ENCODE measurements at places on chromosomes 11 and 22.
A peak's percentile ranks its signal among the peaks of the same experiment; 100 is the strongest.

- DNase-seq, result no peak
Observed at GRCh38 chr11:77823775-77824174, 2.8 kb downstream of the AAMDC start.

- no peak for DNase-seq
Observed at GRCh38 chr22:44247923-44248892, 64.5 kb downstream of the SHISAL1 start.

DNA sequence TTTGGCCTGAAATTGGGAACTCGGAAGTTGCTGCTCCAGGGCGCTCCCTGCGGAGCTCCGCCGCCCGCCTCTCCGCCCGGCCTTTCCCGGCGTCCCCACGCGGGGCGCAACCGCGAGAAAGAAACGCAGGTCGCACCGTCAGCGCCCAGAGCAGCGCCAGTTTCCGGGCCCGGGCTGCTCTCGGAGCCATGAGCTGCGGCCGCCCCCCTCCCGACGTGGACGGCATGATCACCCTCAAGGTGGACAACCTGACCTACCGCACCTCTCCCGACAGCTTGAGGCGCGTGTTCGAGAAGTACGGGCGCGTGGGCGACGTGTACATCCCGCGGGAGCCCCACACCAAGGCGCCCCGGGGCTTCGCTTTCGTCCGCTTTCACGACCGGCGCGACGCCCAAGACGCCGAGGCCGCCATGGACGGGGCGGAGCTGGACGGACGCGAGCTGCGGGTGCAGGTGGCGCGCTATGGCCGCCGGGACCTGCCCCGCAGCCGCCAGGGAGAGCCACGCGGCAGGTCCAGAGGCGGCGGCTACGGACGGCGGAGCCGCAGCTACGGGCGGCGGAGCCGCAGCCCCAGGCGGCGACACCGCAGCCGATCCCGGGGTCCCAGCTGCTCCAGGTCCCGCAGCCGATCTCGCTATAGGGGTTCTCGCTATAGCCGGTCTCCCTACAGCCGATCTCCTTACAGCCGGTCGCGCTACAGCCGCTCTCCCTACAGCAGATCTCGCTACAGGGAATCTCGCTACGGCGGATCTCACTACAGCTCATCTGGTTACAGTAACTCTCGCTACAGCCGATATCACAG, 521 bp downstream of the SRSF8 start:
- DNase-seq, result peak; percentile 75

DNA sequence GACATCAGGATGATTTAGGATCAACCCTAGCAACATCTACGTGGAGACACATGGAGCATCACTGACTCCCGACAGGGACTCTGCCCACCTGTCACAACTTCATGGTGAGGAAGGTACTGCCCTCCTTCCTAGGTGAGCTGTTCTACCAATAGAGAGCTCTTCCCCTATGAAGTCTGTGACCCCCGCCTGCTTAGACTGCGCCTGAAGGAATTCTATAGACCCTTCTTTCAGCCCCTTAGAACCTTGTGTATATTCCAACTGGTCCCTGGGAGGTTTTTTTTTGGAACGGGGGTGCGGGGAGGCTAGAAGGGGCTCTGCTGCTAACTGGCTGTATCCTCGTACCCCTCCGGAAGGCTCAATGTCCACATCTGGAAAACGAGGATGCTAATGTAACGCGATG, 566 bp downstream of the INTS4 start:
- no peak for DNase-seq

GRCh38 chr22:44042249-44043218, 18.4 kb downstream of the PARVB start:
- no peak for DNase-seq

All from pons (tissue), 1 donor.